ENCODE measurements at places on chromosomes 11 and 22.

- DNase-seq = no peak
Observed at GRCh38 chr11:67451658-67451976, 912 bp downstream of the GPR152 start.

DNA sequence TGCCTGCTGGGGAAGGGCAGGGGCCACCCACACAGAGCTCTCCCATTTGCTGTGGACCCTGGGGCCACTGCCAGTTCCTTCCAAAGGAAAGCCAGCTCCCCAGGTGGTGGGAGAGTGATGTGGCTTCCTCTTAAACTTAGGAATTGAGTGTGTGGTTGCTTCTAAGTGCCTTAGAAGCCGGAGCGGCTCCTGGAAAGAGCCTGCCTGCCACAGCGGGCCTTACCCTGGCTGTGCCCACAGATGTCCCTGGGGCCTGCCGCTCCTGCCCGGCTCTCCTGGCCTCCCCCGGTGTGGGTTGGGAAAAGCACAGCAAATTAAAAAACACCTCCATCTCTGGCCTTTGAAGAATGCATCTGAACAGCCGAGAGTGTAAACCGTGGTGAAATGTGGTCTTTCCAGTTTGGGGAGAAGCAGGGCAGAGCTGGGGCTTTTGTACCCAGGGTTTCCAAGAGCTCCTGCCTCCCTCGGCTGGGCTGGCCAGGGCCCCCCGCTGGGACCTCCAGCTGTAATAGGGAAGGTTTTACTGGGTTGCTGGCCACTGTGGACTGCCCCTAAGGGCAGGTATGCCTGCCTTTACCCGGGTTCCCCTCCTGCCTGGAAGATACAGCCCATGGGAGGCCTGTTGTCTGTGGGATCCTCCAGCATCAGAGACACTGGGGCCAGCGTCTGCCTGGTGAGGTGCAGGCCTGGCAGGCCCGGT lies 30.2 kb downstream of the LRP5 start:
- DNase-seq = no peak

GRCh38 chr22:29009148-29009547 lies 52.5 kb downstream of the C22orf31 start:
- DNase-seq = no peak

DNA sequence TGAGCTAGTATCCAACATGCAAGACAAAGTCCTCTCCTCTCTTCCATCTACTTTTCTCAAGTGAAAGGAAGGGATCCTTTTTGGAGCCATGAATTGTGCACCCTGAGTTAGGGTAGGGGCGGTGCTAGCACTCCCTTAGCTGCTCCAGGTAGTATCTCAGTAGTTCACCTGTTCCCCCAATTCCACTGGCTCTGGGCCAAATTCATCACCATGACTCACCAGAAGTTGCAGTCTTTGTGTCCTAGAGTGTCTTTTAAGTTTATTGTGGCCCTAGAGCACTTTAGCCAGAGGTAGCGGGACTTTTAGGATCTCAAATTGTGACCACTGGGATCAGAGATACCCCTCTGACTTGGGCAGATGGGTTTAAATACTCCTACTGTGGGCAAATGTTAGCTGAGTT lies 398.6 kb upstream of the ANO5 start:
- no peak for DNase-seq

DNA sequence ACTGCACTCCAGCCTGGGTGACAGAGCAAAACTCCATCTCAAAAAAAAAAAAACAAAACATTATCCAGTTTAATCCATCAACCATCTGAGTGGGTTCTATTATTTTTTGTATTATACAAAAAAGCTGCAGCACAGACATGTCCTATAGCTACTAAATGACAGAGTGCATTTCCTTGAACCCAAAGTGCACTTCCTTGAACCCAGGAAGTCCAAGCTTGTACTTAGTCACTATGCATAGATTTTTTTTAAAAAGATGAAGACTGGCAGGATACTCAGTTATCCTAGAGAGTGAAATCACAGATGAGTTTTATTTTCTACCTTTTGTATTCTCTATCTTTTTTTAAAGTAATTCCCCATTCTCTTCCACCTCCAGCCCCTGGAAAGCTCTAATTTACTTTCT lies 8.0 kb upstream of the RRAS2 start:
- no peak for DNase-seq

DNA sequence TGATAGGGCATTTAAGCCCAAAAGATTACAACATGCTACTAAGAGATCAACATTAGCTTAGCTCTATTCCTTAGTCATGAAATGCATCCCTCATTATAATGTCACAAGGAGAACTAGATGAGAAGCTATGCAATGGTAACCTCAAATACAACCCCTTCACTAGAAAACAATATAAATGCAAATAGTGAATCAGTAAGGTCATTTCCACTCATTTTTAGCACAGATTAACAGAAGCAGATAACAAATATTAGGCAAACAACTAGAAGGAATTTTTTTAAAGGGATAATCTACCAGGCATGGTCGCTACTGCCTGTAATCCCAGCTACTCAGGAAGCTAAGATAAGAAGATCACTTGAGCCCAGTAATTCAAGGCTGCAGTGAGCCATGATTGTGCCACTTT lies 28.2 kb downstream of the SIK3 start:
- no peak for DNase-seq

DNA sequence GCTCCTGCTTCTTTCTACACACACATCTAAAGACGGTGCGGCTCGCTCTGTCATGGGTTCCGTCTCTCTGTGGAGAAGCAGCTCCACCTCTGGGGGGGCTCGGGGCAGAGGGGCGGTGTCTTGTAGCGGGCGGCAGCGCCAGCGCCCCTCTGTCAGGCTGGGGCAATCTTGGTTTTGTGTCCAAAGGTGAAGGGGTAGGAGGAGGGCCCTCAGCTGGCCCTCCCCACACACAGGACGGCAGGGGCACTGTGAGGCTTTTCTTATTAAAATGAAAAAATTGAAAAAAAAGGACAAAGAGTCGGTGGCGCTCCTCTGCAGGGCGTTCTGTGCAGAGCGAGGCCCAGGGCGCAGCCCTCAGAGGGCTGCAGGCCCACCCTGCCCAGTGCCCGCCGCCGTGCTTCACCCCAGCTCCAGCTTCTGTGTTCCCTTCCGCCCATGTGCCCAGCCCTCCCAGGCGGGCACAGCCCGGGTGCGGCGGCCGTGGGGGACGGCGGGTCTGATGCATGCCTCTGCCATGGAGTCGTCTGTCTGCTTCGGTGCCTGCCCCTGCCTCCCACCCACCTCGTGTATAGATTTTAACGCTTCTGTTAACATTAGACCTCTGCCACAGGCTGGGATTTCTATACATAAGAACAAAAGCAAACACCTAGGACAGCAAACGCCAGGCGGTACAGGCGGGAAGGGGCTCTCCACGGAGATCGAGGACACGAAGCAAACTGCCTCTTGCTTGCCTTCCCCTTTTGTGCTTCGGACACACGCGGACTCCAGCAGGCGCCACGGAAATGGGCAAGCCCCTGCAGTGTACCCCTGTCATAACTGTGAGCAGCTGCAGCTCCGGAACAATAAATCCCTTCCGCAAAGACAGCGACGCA lies 24.5 kb downstream of the MOB2 start:
- DNase-seq = no peak

- no peak for DNase-seq
Observed at GRCh38 chr22:19887256-19887985, 32.7 kb upstream of the GNB1L start.

DNA sequence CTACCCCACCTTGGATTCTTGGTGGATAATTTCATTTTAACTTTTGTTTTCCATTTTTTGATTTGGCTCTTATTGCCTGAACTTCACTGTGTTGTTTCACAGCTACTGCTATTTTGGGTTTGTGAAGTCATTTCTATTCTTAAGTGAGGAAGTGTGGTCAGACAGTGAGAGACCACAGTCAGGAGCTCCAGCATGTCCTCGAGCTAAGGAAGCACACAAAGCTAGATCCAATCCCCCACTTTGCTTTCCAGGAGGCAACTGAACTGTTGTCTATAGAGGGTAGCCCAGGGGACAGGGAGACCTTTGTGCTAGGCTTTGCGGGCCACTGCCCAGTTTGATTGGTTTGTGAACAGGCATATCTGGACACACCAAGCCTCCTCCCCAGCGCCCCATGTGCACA lies 251.8 kb upstream of the KIRREL3 start:
- DNase-seq = no peak

GRCh38 chr22:22408731-22409696 lies 99.5 kb downstream of the ZNF280B start:
- DNase-seq = no peak

- no peak for DNase-seq
Observed at GRCh38 chr11:101707477-101707876, 123.7 kb upstream of the TRPC6 start.

GRCh38 chr11:46554213-46555147 lies 39.3 kb downstream of the AMBRA1 start:
- DNase-seq = no peak
